ENCODE measurements at places on chromosomes 2 and 18. TPM values are rescaled to one million over a fixed set of nuclear protein-coding genes. Genes with fewer than 3 reads are reported as not detected.
A peak's percentile ranks its signal among the peaks of the same experiment; 100 is the strongest.

DNA sequence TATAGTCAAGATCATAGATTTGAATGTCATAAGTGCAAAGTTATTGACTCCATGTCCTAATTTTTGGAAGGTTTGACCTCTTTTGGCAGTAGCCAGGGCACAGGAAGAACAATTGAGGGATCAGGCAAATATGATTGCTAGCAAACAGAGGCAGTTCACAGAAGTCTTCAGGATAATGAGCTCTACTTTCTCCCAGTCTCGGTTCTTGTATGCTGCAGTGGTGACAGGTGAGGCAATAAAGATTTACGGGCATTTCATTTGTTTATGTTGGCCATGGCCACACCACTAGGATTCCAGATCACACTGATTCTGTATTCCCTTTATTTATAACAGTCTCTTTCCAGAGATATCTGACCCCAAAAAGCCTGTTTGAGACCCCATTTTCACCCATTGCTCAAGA, 137.5 kb downstream of the UBR3 start:
- peak; percentile 2 for DNase-seq

- no peak for DNase-seq
These were observed 49.1 kb downstream of the SNORC start for GRCh38 chr2:232919141-232919540.

DNA sequence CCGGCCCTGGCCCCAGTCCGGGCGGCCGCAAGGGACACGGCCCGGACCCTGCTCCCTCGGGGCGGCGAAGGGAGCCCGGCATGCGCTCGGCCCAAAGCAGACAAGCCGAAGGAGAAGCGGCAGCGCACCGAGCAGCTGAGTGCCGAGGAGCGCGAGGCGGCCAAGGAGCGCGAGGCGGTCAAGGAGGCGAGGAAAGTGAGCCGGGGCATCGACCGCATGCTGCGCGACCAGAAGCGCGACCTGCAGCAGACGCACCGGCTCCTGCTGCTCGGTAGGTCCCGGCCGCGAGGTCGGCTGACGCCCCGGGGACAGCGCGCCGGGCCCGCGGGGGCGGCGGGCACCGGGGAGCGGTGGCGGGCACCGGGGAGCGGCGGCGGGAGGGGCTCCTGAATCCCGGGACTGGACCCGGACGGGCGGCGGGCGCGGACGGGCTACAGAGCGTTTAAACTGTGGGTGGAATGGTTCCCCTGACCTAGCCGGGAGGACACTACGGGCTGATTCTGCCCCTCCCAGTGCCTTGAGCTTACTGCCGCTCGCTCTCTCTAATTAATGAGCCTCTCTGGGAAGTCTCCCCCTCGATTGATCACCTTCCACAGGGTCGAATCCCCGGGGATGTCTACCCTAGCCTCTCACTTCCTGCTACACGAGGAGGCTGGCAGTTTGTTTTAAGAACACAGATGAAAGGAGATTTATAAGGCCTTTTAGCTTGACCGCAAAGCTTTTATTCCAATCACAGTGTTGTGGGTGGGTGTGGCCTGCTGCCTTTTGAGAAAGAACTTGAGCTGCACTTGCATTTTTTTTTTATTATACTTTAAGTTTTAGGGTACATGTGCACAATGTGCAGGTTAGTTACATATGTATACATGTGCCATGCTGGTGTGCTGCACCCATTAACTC, 853 bp downstream of the GNAL start:
- peak; percentile 36 for DNase-seq

- DNase-seq: no peak
These were observed 44.3 kb downstream of the EPHA4 start for GRCh38 chr2:221527776-221528309.

- no peak for DNase-seq
These were observed 324.0 kb downstream of the TXNL1 start for GRCh38 chr18:56314396-56314795.

GRCh38 chr18:23257686-23258565, 122.6 kb downstream of the CABLES1 start:
- no peak for DNase-seq

DNA sequence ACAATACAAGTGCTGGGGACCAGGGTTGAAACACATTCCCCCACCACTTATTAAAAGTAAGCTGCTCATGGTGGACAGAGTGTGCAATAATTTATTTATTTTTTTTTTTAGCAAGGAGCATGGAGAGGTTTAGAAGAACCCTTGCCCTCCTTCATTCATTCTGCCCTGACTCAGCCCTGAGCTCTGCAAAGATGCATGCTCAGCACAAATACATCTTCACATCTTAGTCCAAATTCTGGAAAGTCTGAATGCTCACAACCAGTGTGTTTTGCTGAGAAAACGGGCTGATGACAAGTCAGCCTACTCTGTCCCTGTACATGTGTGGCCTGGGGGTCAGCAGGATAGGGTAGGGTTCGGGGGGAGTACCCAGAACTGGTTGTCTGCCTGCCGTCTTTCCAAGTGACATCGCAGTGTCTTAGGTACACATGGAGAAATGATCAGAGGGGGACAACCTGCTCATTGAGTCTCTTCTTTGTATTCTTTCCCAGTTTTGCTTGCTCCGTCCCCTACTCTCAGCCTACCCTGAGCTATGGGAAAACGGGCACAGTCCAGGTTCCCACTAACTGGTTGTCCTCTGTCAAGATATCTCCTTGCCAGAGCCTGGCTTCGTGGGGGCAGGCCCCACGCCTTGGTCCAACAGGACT, 76.4 kb downstream of the ADD2 start:
- no peak for DNase-seq

GRCh38 chr2:75424936-75425619, 135.7 kb downstream of the EVA1A start:
- DNase-seq: no peak

The TEX44 gene
- not detected for polyA plus RNA-seq

The ANKRD23 gene
- 3.9 TPM for polyA plus RNA-seq

The SCRN3 gene
- polyA plus RNA-seq: 31.7 TPM

GRCh38 chr2:213868526-213868925, 542.3 kb upstream of the VWC2L start:
- no peak for DNase-seq

GRCh38 chr18:60053747-60054304, 154.0 kb downstream of the PMAIP1 start:
- DNase-seq: no peak

GRCh38 chr2:118773826-118774225, 73.6 kb downstream of the EN1 start:
- DNase-seq: no peak

Measured in renal pelvis (tissue), 12 donors.